Omental fat pad (tissue), 4 donors: ENCODE measurements at places on chromosomes 12 and 14. TPM values are rescaled to one million over a fixed set of nuclear protein-coding genes. Genes with fewer than 3 reads are reported as not detected.

DNA sequence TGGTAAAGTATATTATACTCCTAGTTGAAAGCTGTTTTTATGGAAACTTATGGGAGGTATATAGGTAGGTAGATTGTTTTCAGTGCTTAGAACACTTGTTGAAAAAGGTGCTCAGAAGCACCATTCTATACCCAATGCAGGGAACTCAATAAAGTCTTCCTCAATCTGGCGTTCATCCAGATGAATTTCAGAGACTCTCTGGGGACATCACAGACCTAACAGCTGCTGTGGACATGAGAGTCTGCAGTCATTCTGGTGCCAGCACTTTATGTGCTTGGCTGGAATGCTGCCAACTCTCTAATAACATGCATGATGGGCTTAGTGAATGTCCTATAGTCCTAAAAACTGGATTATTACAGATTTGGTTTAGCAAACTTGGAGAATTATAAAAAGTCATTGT lies 115.9 kb downstream of the NTN4 start:
- DNase-seq: no peak

The SYNDIG1L gene
- 0.32 TPM for total RNA-seq

- DNase-seq: no peak
Measured at GRCh38 chr12:100733817-100734593, 60.6 kb upstream of the ANO4 start.

GRCh38 chr14:98370352-98370751 lies 901.6 kb downstream of the BCL11B start:
- no peak for DNase-seq

DNA sequence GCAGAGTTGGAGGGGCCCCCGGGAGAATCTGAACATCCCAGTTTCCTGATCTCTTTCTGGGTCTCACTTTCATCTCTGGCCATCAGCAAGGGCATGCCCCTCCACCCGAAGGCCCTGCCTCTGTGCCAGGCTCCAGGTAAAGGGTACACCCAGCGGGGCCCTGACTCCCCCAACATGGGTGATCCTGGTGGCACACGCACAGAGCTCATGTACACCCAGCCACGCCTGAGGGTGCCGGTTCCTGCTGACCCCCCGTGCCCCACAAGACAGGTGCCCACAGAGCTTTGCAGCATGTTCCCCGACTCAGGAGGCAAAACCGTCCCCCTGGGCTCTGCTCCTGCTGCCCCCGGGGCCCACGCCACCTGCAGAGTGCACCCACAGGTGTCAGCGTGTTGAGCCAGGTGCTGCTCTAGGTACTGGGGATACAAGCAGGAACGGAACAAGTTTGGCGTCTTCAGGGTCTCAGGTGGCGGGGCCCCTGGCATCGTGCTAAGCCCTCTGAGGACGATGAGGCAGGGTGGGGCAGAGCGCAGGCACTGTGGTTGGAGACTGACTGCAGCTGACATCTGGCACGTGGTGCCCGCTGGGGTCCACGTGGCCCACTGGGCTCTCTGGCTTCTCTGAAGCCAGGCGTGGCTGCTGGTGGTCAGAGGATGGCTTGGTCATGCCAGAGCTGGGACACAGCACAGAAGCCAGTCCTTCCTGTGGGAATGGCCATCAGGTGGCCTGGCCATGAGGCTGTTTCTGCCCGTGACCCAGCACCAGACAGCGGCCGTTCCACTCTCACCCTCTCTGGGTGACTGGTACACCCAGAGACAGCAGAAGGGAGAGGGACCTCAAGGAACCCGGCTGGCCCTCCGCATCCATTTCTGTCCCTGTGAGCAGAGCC lies 13.8 kb downstream of the BAG5 start:
- DNase-seq: no peak

The ZC2HC1C gene
- total RNA-seq: 5.6 TPM

- no peak for DNase-seq
Measured at GRCh38 chr14:49796025-49796424, 28.1 kb downstream of the KLHDC2 start.

The MYO1H gene
- not detected for total RNA-seq

DNA sequence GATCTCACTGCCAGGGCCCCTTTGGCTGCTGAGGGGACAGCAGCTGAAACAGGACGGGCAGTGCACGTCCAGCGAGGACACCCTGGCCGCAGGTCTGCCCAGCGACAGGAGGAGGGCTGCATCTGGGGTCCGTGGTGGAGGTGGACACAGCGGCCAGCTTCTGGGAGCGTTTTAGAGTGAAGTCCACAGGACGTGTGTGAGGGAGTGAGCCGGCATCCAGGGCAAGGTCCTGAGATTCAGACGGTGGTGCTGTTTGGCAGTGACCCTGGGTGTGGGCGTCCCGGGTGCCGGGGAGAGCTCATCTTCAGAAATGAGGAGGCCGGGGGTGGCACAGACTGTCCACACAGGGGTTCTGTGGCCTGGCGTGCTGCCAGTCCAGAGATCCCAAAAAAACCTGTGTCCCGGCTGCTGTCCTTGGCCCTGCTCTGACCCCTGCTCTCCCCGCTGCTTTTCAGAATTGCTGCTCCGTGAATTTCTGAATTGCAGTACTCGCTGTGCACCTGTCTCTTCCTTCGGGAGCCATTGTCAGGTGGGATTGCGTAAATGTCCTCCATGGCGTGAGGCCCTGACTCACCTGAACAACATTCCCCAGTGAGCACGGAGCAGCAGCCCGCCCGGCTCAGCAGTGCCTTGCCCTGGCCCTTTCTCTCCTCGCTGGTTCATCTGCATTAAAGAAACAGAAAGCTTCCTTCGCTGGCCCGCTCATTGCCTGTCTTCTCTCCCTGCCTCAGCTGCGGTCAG lies 183.5 kb upstream of the C14orf180 start:
- no peak for DNase-seq

GRCh38 chr12:52515927-52516831 lies 4.0 kb downstream of the KRT5 start:
- no peak for DNase-seq

- DNase-seq: no peak
Measured at GRCh38 chr12:93593843-93594242, 21.4 kb downstream of the SOCS2 start.

DNA sequence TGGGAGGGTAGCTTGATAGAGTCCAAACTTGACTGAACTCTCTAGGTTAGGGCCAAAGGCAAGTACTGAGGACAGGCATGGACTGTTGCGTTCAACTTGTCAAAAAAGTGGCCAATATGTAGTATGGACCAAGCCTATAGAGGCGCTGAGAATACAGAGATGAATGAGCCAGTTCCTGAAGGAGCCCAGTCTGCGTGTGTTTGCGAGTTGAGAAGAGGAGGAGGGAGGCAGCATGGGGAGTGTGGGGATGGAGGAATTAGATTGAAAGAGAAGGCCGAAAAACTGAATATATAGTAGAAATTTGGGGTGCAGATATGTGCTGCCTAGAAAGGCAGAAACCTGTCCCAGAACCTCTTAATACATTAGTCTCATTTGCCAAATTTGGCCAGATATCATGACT lies 412.4 kb downstream of the PCNX1 start:
- no peak for DNase-seq

The DBX2 gene
- total RNA-seq: 0.74 TPM

The ZNF891 gene
- total RNA-seq: 2.8 TPM

GRCh38 chr14:68337279-68337678 lies 455.6 kb downstream of the ZFP36L1 start:
- no peak for DNase-seq
